ENCODE measurements at places on chromosomes 6 and 20. TPM values are rescaled to one million over a fixed set of nuclear protein-coding genes. Genes with fewer than 3 reads are reported as not detected.

- DNase-seq, result no peak
Measured at GRCh38 chr6:53879608-53880007, 84.8 kb downstream of the LRRC1 start.

DNA sequence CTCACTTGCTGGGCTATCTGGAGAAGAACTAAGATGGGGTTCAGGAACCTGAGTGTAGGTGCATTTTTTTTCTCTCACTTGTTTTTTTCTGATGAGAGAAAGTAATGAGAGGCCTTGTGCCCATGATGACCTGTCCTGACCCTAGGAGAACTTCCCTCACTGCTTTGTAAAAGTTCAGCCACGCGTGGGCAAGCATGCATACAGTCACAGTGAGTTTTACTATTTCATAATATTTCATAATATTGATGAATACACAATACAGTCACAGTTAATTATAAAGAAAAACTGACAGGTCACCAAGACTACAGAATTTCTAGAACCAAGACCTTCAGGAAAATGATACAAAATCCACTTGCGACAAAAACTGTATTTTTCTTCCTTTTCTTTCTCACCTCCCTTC is 111.8 kb downstream of the MAP7 start:
- no peak for DNase-seq

C6orf58 gene
- not detected for total RNA-seq

- DNase-seq, result no peak
Measured at GRCh38 chr6:134626086-134626485, 308.2 kb upstream of the SGK1 start.

DNA sequence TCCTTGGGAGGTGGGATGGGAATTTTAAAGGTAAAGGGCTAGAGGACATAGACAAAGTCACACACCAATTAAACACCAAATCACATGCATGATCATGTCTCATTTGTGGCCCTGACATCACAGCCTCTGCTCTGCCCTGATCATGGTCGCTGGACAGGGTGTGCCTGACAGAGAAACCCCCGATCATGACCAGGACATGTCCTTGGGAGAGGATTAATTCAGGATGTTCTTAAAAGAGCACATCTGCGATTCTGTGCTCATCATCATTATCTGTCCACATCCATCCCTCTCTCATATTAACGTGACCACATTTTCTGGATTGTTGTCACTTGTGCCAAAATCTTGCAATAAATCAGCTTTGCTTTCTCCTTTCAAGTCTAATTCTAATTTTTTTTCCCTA is 7.7 kb upstream of the PBOV1 start:
- no peak for DNase-seq

SMIM13 gene
- 8.0 TPM for total RNA-seq

DNA sequence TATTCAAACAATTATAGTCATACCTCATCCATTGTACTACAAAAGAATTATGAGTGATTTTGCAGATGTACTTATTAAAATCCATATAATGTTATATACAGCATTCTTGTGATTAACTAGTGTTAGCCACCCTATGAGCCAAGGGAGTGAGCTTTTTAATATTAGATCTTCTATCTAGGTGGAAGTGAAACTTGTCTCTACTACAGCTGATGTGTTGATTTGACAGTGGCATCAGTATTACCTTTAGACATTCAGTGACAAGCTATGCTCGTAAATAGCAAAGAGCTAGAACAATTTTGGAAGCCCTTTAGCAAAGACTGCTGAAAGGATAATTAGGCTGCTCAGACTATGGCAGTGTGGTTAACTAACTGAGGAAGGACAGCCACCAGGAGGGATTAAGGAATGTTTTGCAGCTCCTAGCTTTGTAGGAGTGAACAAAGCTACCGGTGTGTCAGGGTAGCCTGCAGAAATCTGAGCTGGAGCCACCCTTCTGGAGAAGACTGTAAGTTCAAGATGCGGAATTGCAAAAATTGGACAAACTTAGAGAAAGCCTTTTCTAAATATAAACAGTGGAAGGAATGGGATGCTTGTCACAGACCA is 73.7 kb downstream of the AFG1L start:
- DNase-seq, result no peak

- DNase-seq, result peak; percentile 59
Measured at GRCh38 chr6:53066077-53066417, 843 bp downstream of the FBXO9 start.

DNA sequence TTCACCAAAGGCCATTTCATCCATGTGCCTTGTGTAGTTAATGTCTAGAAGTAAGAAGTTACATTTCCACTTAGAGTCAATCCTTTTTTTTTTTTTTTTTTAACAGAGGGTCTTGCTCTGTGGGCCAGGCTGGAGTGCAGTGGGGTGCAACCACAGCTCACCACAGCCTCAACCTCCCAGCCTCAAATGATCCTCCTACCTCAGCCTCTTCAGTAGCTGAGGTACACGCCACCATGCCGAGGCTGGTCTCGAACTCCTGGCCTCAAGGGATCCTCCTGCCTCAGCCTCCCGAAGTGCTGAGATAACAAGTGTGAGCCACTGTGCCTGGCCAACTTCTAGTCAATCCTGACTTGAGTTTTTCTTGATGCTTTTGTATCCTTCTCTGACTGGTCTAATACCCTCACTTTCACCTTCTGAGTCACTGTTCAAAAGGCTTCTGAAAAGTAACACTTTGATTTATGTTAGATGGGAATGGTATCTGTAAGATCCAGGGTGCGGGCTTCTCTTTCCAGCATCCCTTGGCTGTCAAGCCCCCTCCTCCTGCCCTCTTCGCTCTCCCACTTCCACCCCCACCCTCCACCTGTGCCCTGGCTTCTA is 22.1 kb downstream of the TRAM2 start:
- no peak for DNase-seq

Measured in osteoblast (primary cell).